ENCODE measurements at places on chromosomes 7 and 10.
A peak's percentile ranks its signal among the peaks of the same experiment; 100 is the strongest.

DNA sequence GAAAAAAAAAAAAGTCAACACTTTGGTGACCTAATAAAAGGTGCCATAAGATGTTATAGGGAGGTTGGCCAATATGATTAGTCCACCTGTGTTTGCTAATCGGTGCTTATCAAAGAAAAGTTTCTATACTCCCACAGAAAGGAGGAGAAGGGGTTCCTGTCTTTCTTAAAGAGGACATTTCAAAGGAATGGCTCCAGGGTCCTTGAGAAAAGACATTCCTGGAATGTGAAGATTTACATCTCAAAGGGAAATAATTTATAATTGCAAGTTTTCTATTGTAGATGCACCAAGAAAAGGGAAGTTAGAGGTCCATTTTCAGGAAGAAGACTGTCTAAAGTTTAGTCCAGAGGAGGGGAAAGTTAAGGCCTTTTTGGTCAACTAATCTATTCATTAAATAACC lies 715.3 kb downstream of the NXPH1 start:
- DNase-seq, result no peak

- no peak for DNase-seq
Measured at GRCh38 chr10:672992-673391, 16.5 kb downstream of the DIP2C start.

DNA sequence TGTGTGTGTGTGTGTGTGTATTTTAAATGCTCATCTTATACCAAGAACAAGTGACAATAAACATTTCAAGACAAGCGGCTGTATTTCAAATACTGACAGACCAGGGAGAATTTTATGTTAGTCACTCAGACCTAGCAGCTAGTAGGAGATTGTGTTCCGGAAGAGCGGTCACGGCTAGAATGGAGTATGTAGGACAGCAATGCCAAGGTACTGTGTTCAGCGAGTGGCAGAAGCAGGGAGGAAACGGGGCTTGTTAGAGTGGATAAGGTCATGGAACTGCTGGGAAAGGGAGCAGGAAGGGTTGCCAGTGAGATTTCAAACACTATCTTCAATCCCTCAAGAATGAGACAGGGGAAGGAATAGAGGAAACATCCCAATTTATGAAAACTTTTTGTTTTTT lies 260.5 kb upstream of the PITRM1 start:
- DNase-seq, result no peak

DNA sequence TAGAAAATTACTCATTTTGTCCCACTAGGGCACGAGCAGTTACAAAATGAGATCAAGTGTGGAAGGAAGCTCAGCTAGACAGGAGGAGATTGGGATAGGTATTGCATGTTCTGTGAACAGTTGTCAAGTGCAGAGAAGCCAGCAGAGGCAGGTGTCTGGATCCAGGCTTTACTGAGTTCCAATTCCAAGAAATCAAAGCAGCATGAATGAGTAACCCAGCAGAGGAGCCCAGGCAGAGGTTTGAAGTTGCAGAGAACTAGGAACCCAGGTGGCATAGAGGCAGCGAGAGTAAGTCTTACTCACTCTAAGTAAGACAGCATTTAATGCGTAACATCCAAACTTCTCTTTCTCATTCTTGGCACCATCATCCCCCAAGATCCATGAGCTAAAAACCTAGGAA lies 11.8 kb downstream of the MRC1 start:
- no peak for DNase-seq

- no peak for DNase-seq
Measured at GRCh38 chr10:70354556-70354955, 27.9 kb downstream of the LRRC20 start.

DNA sequence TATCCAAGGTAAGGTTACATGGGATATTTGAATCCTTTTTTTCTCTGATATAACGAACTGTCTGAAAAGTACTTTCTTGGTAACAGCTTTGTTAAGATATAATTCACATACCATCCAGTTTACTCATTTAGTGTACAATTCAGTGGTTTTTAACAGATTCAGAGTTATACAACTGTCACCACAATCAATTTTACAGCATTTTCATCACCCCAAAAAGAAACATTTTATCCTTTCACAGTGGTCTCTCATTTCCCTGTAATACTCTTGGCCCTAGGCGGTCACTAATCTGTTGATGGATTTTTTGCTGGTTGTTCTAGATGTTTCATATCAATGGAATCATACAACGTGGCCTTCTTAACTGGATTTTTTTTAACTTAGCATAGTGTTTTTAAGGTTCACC lies 91.6 kb downstream of the GLCCI1 start:
- DNase-seq, result no peak

GRCh38 chr10:17200912-17201793 lies at the start of gene TRDMT1:
TSS of gene TRDMT1 (minus strand) at chr10:17201672. CDS start at chr10:17201634, 38 bp downstream.
- peak; percentile 91 for DNase-seq

GRCh38 chr10:51972733-51973346 lies 273.4 kb upstream of the CSTF2T start:
- DNase-seq, result no peak

- DNase-seq, result peak; percentile 63
Measured at GRCh38 chr10:34687434-34688210, 127.5 kb downstream of the PARD3 start.

GRCh38 chr7:1948301-1948796 lies 278.3 kb downstream of the ELFN1 start:
- no peak for DNase-seq

DNA sequence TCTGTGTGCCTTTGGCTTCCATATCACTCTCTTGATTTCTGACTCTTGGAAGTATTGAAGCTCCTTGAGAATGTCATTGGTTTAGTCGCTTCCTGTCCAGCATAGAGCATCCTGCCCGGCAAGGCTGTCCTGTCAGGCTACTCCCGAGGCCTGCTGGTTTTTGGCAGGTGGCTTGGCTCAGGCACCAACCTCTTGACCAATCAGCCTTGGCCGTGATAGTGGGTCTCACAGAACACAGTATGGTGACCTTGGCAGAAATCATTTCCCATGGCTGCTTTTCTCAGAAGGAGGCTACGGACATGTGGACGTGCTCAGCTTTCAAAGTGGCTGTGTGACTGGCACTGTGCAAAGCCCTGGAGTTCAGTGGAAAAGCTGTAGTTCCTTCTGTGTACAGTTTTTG lies 516.9 kb downstream of the REEP3 start:
- DNase-seq, result no peak

DNA sequence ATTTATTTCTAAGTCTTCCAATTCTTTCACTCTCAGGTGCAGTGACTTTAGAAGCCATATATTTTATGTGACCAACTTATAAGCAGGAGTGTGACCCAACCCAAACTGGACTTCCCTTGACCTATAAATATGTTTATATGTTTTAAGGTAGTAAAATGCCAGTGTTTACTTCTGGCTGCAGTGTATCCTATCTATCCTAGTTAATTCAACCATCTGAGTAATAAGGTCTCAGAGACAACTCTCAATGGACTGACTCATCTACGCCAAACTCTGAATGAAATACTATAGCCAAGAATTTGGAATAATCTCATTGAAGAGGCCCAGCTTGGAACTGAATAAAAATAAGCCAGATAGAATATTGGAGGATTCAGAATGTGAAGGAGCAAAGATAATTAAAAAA lies 544.5 kb upstream of the SORCS1 start:
- no peak for DNase-seq
